ENCODE measurements at places on chromosomes 7 and 10.

DNA sequence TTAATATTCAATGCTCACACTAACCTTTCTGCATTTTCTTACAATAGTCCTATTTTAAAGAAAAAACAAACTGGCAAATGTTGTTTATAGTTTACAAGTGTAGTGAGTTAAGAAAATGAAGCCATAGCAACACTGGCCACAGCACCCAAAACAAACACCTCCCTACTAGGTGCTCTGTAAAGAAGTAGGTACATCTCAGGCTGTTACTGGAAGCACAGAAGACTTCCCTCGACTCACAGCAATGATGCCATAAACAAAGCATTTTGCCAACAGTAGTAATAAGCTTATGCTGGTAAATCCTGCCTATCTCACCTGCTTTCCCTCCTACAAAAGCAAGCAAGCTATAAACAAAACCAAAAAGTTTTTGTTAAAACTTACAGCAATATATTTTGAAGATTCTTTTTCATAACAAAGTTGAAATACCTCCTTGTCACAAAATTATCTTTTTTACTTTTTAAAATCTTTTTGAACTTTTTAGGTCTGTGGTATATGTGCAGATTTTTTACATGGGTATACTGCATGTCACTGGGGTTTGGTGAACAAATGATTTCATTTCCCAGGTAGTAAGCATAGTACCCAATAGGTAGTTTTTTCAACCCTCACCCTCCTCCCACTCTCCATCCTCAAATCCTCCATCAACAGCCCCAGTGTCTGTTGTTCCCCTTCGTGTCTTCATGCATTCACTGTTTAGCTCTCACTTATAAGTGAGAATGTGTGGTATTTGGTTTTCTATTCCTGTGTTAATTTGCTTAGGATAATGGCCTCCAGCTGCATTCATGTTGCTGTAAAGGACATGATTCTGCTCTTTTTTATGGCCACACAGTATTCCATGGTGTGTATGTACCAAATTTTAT, 28.4 kb downstream of the COA1 start:
- no peak for DNase-seq

GRCh38 chr10:132036887-132037675, 28.7 kb upstream of the JAKMIP3 start:
- no peak for DNase-seq

DNA sequence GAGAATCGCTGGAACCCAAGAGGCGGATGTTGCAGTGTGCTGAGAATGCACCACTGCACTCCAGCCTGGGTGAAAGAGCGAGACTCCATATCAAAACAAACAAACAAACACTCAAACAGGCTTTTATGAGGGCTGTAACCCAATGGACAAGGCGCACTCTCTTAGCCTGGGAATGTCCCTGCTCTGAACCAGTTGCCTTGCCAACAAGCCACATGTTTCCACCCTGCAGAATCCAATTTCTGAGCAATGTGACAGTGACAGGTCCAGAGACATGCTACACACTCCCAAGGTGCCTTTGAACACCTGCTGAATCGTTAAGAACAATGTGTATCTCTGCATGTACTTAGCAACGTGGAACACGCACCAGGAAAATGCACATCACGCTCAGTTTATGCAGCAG, 186.8 kb upstream of the AUTS2 start:
- no peak for DNase-seq

DNA sequence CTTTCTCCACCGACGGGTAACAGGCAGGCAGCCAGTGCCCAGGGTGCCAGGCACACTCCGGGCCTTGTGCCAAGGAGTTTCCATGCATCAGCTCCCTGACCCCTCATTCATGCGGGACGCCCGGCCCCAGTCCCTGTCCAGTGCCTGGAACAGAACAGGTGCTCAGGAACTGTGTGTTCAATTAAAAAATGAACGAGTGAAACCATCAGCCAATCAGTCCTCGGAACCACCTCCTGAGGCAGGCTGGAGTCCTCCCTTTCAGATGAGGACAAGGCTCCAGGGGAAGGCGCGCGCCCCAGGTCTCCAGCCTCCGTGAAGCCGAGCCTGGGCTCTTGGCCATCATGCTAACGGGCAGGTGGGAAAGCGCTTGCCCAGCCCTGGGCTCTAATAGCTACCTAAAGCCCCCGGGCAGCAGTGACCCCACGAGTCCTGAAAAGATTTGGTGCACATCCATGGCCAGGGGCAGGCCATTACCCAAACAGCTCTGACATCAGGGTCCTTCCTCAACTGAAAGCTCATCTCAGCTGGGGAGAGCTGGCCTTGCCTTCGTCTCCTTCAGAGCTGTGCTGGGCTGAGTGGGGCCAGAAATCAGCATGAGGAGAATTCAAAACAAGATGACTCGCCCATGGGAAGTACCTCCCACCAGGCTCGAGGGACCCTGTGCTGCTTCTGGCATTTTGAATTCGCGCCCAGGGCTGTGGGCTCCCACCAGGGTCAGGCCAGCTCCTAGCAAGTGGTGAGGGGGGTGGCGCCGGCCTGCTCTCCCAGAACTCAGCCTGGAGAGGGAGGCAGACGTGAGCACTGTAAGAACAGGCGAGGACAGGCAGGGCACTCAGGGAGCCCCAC, 200.5 kb downstream of the MAD1L1 start:
- DNase-seq: no peak

GRCh38 chr10:42987121-42987541, 89.7 kb upstream of the RET start:
- no peak for DNase-seq

DNA sequence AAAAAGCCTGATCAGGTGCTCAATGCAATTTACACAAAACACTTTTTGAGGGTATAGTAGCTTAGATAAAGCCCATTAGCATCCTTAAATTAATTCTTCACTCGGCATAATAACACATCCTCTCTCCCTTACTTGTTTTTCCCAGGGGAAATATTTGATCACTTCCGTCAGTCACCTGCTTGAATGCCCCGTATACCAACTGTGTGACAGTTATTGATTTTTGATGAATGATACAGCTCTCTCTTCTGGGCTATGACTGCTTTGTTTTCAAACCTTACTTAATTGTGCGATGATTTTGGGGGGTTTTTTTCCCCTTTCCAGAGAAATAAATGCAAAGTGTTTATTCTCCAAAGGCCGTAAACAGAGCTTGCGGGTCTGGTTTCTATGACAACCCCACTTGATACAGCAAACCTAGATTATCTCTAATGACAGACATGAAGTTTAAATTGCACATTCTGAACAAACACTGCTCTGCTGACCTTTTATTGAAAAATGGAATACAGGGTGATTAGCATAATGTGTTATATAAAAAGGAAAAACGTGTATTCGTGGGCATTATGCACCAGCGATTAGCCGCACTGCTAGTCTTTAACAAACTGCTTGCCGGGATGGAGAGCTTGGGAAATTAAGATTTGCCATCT, 78.4 kb upstream of the NANOS1 start:
- no peak for DNase-seq

DNA sequence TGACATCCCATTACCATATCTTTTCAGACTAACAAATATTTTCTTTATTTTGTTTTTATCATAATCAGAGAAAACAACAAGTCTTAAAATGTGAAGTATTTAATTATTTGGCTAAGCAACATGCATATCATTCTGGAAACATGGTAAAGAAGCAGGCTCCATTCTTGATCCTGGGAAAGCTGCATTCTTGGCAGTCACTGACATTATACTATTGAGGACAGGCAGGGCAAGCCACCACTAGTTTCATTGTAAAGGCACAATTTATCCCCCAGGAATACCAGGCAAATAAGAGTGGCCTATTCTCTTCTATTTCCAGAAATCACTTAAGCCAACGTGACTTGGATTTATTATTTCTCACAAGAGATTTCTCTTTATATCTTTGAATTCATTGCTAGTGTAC, 153.8 kb upstream of the AKR1E2 start:
- DNase-seq: no peak

DNA sequence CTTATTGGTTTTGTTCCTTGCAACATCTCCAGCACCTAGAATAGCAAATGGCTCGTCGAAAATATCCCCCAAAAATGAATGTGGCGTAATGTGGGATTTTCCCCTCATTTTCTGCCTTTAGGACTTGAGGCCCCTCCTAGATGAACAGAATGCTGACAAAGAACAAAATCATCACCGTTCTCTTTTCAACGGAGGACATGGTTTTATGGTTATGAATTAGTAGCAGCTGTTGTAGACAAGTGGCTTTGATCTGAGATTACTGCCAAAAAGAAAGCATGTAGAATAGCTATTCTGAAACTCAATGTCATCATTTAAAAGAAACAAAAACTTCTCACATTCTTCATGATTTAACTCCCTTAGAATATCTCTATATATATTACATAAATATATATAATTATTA, 17.2 kb upstream of the CALN1 start:
- DNase-seq: no peak
